ENCODE measurements at places on chromosomes 1 and 21. TPM values are rescaled to one million over a fixed set of nuclear protein-coding genes. Genes with fewer than 3 reads are reported as not detected.

MRPL37 gene
- total RNA-seq, result 41.9 TPM

FAM72A gene
- total RNA-seq, result 4.4 TPM

- no peaks in the 10 kb centered on the region for H3K27me3 ChIP-seq
- no peaks in the 10 kb centered on the region for H3K36me3 ChIP-seq
- no peaks in the 10 kb centered on the region for H3K4me1 ChIP-seq
- no peak for DNase-seq
- no peak overlapping the region for H3K4me3 ChIP-seq
Measured at GRCh38 chr1:180386745-180387367, 115.5 kb downstream of the ACBD6 start.

DNA sequence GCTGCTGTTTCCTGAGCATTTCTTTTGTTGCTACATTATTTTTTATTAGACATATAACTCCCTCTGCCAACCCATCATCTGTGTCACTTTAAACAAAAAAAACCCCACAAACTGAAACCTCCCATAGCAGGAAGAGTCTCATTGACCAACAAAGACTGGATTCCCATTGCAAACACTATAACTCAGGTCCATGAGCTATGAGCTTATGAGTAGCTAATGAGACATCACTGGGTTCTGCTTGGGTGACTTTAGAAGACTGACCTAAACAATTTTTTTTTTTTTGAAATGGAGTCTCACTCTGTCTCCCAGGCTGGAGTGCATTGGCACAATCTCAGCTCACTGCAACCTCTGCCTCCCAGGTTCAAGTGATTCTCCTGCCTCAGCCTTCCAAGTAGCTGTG, 212.8 kb downstream of the LTN1 start:
- no peak for DNase-seq
- no peaks in the 10 kb centered on the region for H3K4me1 ChIP-seq
- no peaks in the 10 kb centered on the region for H3K27me3 ChIP-seq
- no peak overlapping the region for H3K27ac ChIP-seq
- no peaks in the 10 kb centered on the region for H3K36me3 ChIP-seq
